ENCODE measurements at places on chromosomes 7 and 10.
A peak's percentile ranks its signal among the peaks of the same experiment; 100 is the strongest.

DNA sequence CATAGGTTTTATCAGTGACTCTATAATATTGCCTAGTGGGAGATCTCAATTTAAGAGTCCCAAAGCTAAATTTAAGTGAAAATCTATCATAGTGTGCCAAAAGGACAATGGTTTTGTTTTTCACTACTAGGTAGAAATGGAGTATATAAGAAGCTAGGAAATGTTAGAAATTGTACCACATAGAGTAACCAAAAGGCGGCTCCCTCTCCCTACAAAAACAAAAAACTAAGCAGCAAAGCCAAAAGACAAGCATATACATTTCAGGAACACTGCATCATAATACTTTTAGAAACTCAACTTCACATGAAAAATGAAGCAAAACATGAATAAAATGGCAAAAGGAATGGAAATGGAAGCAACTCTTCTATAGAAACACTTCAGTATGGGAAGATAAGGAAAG lies 271.6 kb downstream of the CACNA2D1 start:
- DNase-seq: no peak

DNA sequence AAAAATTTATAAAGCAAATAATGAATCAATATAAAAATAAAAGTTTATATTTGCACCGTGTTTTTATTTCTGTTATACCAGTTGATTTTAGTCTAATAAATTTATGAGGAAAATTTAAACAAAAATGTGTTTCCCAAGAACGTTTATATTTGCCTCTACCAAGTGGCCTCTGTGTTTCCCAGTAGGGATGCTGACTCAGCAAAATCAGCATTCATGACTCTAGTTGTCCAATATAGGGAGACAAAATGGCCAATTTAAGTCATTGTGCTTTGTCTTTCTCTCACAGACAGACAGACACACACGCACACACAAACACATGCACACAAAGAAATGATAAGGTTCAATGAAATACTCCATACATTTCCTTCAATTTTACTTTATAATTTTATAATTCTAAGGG lies 942.5 kb upstream of the ZWINT start:
- no peak for DNase-seq

GRCh38 chr10:92567952-92568600 lies 5.8 kb downstream of the IDE start:
- no peak for DNase-seq

DNA sequence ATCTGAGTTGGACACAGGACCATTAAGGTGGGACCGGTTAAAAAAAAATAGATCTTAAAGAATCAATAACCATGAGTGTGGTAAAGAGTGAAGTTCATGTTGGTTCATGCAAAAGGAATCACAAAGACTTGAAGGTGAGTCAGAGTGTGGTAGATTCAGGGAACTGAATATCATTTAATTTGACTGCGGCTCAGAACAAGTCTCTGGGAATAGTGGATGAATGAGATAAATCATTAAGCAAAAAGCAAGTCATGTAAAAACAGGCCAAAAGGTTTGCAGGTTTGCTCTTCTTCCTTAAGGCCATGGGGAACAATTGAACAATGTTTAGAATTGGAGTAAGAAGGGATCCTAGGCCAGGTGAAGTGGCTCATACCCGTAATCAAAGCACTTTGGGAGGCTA lies 385.8 kb downstream of the ETV1 start:
- DNase-seq: no peak

DNA sequence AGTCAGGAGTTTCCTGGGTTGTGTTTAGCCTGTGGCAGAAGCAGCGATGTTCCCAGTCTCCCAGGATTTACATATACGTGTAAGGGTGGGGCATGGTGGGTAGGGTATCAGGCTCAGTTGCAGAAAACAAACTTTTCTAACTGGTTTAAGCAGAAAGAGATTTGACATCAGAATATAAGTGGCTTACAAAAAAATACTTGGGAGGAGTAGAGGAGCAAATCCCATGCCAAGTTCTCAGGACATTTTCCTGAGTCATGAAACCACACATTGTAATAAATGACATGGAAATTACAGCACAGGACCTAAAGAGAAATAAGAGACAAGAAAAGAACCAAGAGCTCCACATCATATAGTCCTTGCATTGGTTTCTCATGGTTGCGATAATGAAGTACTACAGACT lies 26.2 kb upstream of the FRMD4A start:
- no peak for DNase-seq

DNA sequence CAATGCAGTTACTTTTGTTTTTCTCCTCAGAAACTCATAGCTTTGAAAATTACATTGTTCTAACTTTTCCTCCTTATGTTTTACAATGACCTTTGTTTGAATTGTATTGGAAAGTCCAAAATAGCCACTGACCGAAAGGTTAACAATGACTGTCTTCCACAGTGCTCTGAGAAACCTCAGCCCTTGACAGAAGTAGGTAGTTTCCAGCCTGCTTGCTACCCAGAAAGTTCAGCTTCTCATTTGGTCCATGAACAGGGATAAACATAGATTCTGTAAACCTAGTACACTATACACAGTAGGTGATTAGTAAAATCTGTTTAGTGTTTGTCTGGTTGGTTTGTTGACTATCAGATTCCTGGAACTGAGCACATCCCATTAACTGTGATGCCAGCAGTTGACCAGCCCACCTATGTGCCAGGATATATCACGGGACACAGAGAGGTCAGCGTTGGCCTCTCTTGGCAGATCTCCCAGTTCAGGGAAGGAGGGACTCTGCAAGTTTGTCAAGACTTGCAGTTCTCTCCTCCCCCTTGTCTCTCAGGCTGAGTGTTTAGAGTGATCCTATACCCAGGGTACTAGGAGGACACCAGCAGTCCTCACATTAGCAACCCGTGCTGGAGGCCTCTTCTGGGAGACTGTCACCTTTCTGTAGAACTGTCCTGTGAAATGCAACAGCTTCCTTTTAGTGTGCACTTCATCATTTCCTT lies 297.6 kb downstream of the ARHGAP12 start:
- no peak for DNase-seq

- DNase-seq: peak; percentile 45
Measured at GRCh38 chr7:142626420-142627035, 122.7 kb upstream of the PRSS1 start.

DNA sequence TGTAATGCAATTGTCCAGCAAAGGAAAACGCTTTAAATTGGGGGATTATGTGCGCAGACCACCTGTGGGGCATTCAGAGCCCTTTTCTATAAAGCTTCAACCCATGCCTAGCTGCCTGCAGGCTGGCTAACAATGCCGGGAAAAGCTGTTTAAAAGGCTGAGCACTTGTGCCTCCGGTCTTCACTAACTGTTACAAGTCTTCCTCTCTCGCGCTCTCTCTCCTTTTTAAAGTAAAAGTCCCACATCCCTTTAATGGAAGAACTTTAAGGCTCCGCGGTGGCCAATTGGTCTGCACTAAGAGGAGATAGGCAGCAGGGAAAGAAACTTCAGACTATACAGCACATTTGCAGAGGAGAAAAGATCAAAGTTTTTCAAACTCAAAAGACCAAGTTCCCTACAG lies 4.6 kb downstream of the FZD8 start:
- DNase-seq: peak; percentile 92

- no peak for DNase-seq
Measured at GRCh38 chr7:64618785-64619456, 47.0 kb upstream of the ZNF107 start.

DNA sequence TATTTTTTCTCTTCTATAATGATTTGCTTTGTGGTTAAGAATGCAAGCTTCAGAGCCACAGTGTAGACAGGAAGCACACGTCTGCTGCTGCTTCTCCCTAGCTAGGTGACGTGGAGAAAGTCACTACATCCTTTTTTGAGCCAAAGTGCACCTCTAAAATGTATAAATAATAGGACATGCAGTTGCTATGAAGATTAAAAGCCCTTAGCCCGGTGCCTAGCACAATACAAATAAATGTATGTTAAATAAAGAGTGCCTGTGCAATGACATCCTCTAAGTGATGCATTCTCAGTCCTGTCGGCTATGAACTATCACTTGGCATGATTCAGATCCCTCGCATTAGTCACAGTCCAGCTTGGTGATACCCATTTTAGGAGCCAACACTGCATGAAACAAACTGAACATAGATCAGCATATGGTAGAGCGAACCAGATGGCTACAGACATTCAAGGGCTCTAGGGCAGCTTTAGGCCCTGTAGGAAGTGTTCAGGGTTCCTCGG lies 4.8 kb upstream of the TRDMT1 start:
- no peak for DNase-seq

DNA sequence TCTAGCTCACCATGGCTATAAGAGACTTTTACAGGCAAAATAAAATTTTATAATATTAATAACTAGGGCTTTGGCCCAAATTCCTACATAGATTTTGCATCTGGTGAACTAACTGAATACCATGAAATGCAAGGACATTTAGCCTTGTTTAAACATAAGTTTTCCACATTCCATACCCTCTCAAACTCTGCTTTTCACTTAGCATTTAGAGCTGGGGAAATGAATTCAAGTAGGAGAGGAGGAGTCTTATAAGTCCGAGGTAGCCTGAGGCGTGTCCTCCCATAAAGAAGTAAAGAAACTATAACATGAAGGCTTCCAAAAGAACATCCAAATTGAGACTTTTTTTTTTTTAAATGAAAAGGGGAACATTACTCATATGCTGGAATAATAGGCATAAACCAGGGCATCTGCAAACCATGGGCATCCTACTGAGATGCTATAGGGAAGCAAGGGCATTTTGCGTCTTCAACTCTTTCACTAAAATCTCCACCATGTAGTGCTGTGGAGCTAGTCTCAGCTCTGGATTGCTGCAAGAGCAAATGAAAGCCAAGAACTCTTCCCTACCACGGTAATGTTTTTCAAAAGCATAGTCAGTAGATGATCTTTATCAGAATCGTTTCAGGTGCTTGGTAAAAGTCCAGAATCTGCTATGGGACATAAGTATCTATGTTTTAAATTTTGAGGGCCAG lies 79.1 kb downstream of the PALS2 start:
- DNase-seq: no peak

- no peak for DNase-seq
Measured at GRCh38 chr7:117616694-117617093, 136.9 kb downstream of the CFTR start.

- DNase-seq: no peak
Measured at GRCh38 chr10:61061923-61062504, 118.0 kb upstream of the RHOBTB1 start.

DNA sequence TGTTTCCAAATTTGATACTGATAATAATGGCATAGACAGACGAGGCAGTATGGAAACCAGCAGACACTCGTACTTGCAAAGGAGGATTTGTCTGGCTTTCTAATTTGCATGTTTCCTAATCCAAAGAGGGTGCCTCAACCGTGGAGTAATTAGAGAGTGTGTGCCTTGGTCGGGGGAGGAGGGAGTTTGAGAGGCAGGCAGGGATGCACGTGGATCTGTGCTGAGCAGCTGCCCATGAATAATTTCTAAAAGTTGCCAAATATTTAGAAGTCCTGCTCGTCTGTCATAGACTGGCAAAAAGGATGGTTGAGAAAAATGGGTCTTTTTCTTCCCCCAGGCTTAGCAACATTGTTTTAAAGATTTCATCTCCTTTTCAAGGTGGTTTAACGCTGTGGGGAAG lies 69.4 kb downstream of the PTPRE start:
- DNase-seq: no peak

GRCh38 chr10:101829561-101830315 lies 11.5 kb upstream of the OGA start:
- peak; percentile 70 for DNase-seq

- DNase-seq: no peak
Measured at GRCh38 chr10:24816868-24817396, 93.2 kb upstream of the ARHGAP21 start.

DNA sequence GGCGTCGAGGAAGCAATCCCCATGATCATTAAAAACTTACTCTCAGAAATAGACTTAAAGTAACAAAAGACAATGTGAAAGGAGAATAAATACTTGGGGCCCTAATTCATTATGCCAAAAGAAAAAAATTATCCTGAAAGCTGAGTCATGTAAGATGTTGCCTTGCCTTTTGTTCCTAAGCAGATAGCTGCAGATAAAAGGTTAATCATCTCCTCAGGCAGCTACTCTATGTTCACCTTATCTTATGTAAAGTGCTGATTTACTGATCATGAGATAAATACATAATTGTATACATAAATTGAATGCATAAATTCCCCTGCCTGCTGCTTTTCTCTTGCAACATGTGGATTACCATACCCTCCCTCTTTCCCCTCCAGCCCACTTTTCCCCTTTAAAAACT lies 28.1 kb upstream of the CREB3L2 start:
- no peak for DNase-seq

- DNase-seq: no peak
Measured at GRCh38 chr10:69643779-69644657, 14.0 kb downstream of the FAM241B start.

DNA sequence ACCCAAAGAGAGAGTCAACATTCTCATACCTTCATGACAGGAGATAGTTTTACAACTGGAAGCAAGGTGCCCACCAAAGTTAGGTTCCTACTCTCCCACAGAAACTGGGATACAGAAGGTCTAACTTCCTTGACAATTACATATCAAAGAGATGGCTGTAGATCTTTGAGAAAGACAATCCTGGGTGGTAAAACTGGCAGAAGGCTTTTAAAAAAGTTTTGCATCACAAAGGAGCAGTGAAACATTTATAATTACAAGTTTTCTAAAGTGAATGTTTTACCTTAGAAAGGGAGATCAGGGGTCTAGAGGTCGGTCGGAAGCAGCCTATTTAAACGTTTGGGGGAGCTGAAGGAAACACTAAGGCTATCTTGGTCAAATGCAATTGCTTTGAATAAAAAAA lies 166.6 kb upstream of the STEAP1 start:
- no peak for DNase-seq

DNA sequence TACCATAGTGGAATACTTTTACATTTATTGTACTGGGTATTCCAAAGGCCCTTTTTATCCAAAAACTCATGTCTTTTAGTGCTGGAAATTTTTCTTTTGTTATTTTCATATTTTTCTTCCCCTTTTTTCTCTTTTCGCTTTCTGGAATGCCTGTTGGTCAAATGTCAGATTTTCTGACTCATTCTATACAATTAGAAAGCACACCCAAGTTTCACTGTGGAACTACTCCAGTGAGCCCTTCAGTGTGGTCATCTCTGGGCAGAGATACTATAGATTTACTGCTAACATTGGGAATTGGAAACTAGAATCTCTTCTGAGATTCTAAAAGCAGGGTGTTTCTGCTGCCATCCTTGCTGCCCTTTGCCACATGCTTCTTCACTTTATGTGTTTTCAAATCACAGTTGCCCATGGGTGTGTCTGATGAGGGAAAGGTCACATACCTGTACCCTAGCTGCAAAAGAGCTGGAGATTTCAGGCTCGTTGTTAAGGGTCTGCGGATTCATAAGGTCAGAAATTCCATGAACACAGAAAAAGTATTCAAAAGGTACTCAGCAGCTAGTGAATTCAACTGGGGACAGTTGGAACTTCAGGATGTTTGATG lies 5.6 kb upstream of the WASL start:
- no peak for DNase-seq

GRCh38 chr7:70016044-70016770 lies 417.9 kb downstream of the AUTS2 start:
- no peak for DNase-seq

GRCh38 chr7:98922392-98923187 lies 44.3 kb downstream of the TRRAP start:
- no peak for DNase-seq

- peak; percentile 20 for DNase-seq
Measured at GRCh38 chr7:1638215-1638661, 31.8 kb upstream of the ELFN1 start.

- DNase-seq: no peak
Measured at GRCh38 chr10:76632767-76633051, 1004.9 kb downstream of the KCNMA1 start.

Measured in neuronal stem cell (in vitro differentiated cells).